ENCODE measurements at places on chromosomes 6 and 20.

GRCh38 chr6:130212215-130212874, 10.4 kb downstream of the SAMD3 start:
- no peak for DNase-seq

DNA sequence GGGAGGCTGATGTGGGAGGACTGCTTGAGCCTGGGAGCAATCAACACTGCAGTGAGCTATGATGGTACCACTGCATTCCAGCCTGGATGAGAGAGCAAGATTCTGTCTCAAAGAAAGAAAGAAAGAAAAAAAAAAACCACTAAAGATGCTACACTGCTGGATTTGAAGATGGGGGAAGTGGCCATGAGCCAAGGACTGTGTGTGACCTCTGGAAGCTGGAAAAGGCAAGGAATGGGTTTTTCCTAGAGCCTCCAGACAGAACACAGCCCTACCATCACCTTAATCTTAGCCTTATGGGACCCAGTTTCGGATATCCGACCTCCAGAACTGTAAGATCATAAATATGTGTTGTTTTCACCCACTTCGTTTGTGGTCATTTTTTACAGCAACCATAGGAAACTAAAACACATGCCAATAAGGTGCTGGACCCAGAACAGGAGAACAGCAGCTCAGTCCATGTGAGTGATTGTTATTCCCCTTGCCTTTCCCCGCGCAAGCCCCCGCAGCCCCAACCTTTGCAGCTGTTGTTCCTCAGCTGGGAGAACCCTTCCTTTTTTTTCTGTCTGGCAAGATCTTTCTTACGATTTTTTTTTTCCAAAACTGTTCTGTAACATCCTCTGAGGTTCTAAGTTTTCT, 11.1 kb upstream of the VAPB start:
- no peak for DNase-seq

- DNase-seq: no peak
These were observed 950 bp downstream of the KCTD20 start for GRCh38 chr6:36443471-36444428.

GRCh38 chr6:158645064-158646022, 800 bp upstream of the DYNLT1 start:
- DNase-seq: no peak

GRCh38 chr6:16759181-16759645, 2.0 kb downstream of the ATXN1 start:
- DNase-seq: no peak

DNA sequence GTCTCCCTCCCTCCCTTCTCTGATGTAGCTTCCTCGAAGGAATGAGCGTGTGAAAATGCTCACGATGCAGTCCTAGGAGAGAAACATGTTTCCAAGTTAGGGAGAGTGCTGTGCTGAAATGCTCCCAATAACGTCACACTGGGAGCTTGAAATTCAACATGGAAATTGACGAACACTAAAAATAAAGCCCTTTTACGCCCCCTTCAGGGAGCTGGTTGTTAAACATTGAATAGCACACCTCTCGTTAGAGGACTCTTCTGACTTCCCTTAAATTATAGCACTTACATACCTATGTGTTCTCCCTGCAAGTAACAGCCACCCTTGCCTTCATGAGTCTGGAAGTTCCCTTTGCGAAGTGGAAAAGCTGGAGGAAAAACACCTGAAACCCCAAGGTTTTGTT, 88.6 kb downstream of the BFSP1 start:
- no peak for DNase-seq

GRCh38 chr6:151842816-151843215, 35.3 kb downstream of the ESR1 start:
- no peak for DNase-seq

- DNase-seq: no peak
These were observed 157.4 kb upstream of the PDE10A start for GRCh38 chr6:165820407-165820806.

GRCh38 chr20:47503685-47504084, 2.0 kb downstream of the NCOA3 start:
- no peak for DNase-seq

GRCh38 chr6:36204068-36204753, 7.7 kb downstream of the BRPF3 start:
- DNase-seq: no peak

GRCh38 chr20:20747298-20747697, 34.9 kb upstream of the RALGAPA2 start:
- DNase-seq: no peak

DNA sequence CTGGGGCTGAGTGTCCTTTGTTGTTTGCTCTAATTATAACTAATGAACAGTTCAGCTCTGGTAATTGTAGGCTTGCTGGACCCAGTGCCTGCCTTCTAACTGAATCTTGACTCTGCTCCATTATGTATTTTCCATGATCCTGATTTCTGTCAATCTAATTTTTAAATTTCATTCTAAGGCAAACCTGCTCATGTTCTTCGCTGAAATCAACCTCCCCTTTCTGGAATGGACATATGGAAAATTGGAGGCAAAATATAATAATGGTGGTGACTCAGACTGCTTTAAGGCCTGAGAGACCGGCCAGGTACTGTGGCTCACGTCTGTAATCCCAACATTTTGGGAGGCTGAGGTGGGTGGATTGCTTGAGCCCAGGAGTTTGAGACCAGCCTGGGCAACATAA, 182.7 kb upstream of the AKAP12 start:
- DNase-seq: no peak

- DNase-seq: no peak
These were observed 6.1 kb downstream of the GMPR start for GRCh38 chr6:16244446-16244845.

- DNase-seq: no peak
These were observed 43.3 kb downstream of the SOX4 start for GRCh38 chr6:21636876-21637275.

DNA sequence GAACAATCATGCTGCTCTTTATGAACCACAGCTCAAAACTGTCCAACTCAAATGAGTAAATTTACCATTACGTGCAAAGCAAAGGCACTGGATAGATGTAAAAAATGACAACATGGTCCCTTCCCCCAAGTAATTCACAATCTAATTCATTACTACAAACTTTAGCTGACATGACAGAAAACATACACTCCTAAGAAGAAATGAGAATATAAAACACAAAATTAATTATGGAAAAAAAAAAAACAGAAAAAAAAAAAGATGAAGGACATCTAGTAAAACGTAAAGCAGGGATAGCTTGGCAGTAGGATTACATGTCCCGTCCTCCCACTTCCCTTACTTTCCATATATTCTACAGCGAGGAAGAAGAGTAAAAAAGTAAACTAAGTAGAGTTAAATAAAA, 5.7 kb downstream of the TUBE1 start:
- no peak for DNase-seq

- DNase-seq: no peak
These were observed 39.2 kb downstream of the ZC3H12D start for GRCh38 chr6:149445573-149445972.

DNA sequence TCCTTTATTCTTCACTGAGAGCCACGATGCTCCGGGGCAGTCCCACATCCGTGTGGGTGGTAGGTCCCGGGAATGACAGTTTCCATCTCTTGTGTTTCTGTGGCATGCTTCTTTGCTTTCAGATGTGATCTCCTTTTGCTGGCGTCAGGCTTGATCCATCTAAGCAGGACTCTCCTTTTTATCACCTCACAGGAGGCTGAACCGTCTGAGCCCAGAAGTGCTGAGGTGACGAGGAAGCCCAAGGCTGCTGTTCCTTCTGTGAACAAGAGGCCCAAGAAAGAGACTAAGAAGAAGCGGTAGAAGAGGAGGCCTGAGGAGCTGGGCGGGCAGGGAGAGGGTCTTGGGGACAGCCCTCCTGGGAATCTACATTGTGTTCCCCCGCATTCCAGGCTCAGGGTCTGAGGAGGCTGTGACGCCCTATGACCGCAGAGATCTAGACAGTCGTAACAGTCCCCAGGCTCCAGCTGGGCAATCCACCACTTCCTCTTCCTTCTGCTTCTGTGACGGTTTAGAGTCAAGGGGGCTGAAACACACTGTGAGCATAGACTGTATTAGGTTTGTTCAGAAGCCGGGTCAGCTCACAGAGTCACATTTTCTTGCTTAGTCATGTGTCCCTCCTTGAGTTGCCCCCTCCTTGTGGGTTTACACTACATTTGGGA, 26.8 kb downstream of the MANBAL start:
- DNase-seq: no peak

DNA sequence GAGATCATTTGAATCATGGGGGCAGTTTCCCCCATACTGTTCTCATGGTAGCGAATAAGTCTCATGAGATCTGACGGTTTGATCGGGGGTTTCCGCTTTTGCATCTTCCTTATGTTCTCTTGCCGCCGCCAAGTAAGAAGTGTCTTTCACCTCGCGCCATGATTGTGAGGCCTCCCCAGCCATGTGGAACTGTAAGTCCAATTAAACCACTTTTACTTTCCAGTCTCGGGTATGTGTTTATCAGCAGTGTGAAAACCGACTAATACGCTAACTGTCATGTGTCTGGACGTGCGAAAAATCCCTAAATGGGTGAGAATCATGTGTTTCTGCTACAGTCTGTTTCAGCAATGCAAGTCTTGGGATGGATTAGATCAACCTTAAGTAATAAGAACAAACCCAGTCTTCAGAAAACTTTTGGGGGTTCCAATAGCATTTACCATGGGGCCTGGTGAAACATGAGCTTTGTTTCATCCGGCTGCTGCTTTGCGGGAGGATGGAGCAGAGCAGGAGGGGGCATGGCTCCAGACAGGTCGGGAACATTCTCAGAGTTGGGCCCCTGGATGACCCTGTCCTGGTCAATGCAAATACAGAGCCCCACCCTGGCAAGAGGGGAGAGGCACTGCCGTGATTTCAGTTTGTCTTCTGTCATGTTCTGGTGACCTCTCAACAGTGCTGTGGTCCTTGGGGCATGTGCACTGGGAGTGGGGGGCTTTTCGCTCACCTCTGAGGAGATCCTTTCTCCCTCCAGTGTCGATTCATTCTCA, 41.5 kb downstream of the CTCFL start:
- DNase-seq: no peak

DNA sequence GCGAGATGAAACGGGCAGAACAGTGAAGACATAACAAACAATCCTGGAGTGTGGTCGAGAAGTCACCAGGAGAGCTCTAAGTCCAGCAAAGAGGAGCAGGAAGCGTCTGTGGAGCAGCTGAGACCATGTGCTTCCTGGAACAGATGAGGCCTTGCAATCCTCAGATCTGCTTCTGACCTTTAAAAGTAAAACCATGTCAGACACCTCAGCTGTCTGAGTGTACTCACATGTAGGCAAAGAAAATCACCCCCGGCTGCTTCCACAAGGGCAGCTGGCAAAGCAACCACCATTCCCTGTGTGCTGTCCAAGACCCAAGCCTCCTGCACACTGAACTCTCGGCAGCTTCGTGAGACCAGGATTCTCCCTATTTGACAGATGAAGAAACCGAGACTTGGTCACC, 76.6 kb downstream of the EDN3 start:
- no peak for DNase-seq

DNA sequence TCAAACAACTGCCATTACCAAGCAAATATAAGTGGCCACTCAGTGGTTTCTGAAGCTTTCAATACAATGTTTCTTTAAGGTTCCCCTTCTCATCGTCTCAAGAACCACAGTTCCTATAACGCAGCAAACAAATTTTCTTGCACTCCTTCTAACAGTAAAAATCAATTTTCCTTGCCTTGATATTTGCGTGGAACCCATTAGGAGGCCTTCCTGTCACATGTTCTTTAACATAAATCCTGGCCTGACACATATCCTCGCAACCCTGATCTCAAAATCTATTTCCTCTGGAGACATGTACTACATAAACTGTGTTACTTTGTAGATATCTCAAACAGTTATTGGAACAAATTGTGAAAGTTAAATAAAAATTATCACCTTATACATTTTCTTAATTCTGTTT, 65.9 kb upstream of the MANEA start:
- DNase-seq: no peak

- DNase-seq: no peak
These were observed 108.3 kb downstream of the CARMIL1 start for GRCh38 chr6:25387483-25387882.

GRCh38 chr6:41561416-41561815, 15.2 kb downstream of the FOXP4 start:
- DNase-seq: no peak

- DNase-seq: no peak
These were observed 23.4 kb downstream of the RRBP1 start for GRCh38 chr20:17658648-17658993.

DNA sequence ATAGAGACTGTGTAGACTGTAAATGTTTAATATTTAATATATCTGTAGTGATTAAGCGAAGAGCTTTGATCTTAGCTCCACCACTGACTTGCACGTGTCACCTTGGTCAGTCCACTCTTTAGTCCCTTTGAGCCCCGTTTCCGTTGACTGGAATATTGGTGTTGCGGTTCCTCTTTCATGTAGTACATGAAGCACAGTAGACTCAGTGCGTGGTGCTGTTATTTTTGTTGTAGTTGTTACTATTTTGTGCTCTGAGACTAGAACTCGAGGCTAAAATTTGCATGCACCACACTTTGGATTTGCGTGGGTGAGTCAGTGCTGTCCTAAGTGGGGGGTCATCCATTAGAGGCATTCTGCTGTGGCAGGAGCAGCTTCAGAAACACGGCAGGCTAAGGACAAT, 291.4 kb downstream of the QKI start:
- DNase-seq: no peak
